ENCODE measurements at places on chromosomes 12 and 14.

GRCh38 chr12:114895081-114895480, 211.1 kb upstream of the TBX3 start:
- no peak for DNase-seq

DNA sequence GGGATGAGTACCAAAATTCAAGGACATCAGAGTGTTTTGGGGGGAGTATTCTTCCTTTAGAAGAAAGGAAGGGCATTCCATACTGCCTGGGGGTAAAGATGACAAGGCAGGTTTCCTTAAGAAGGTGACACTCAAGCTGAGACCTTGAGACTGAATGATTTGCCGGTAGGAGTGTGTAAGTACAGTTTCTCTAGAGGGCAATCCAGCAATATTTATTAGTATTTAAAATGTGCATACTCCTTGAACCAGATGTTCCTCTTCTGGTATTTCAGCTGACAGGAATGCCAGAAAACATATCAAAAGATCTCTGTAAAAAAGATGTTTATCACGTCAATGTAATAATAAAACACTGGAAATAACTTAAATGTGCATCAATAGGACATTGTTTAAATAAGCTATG, 106.4 kb upstream of the TMCC3 start:
- DNase-seq = no peak

DNA sequence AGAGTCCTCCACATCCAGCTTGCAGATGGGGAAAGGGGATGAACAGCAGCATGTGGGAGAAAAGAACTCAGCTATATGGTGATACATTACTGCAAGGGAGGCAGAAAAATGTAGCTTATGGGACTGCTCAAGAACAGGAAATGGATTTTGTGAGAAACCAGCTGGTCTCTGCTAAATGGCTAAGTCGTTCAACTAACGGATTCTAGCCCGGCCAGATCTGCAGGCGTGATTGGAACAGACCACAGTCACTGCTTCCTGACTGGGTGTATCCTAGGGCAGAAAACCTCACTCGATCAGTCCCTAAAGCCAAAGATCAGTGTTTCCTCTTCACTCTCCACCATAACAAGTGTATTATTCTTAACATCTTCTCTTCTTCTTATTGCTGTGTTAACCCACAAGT, 8.1 kb upstream of the PTGDR start:
- no peak for DNase-seq

DNA sequence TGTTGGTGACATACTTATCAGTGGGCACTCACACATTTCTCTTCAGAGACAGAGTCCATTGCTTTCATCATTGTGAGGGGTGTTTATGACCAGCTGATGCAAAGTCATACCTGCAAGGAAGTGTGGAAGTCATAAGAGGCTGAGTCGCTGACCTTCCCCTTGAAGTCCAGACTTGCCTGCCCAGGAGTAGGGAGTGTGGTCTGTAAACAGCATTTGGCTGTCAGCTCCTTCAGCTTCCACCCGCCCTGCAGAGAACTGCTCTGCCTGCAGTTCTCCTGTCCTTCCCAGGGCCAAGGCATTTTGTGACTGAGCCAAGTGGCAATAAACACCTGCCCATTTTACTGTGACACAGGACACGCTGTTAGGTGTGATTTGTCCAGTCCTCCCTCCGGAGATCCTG, 801.3 kb downstream of the BCL11B start:
- DNase-seq = no peak

DNA sequence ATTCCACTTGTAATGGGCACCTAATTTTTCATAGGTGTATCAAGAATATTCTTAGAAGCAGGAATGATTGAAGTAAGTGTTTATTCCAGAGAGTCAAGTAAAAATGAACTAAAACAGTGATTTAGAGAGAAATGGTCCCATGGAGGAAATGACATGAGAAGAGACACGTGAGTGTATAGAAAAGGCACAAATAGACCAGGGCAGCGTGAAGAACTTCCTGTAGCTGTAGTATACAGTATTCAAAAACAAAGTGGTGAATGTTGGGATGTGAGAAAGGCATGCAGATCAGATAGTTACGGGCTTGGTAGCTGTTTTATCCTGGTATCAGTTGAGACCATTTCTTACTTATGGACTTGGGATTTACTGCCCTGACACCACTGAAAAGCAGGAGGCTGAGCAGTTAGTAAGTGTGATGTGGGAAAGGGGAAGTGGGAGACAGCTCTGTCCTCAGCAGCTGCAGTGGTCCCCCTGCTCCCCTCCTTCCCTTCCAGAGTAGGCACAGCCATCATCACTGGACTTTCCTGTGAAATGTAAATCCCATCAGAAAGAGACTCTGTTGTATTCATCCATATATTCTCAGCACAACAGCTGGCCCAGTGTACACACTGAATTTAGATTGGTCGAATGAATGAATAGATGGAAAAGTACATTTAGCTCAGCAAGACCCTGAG, 16.8 kb upstream of the TESPA1 start:
- no peak for DNase-seq

GRCh38 chr14:101965181-101965544, 790 bp downstream of the DYNC1H1 start:
- DNase-seq = peak; percentile 83

DNA sequence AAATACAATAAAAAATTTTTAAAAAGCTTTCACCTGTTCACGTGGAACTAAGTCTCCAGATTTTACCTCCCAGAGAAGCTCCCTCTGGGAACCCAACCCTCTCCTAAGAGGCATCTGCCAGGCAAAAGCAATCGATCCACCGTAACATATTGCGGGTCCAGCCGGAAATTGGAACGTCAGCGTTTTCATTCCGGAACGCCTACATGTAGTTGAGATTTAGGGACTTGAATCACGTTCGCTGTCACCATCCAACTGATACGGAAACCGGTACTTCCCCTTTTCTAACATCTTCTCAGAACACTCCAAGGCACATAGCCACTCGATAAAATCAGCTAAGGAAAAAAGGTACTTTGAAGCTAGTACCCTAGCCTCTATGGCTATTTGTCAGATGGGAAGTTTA, 70.3 kb downstream of the COX16 start:
- no peak for DNase-seq

DNA sequence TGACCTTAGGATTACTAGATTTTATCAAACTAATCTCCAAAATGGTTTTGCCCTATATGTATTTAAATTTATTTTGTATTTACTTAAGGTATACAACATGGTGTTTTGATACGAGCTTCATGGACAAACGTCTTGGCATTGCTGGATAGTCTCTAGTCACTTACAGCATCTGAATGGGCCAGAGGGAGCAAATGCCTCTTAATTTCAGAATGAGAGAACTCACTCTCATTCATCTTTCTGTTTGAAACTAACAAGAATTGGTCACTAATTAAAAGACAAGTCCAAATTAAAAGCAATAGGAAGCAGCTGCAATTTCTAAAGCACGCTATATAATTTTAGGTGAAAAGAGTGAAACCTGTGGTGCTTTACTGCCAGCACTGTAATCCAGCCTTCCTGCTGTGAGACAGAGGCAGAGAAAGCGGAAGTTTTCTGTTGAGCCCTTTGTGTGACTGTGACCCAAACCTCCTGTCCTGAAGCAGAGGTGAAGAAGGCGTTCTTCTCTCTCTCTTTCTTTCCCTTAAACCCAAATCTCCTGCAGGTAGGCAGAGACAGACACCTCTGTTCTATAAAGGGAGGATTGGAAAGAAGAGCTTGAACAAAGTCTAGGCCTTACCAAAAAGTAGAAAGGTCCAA, 184.6 kb upstream of the NAV3 start:
- DNase-seq = no peak

- DNase-seq = no peak
These were observed 2.3 kb downstream of the CFL2 start for GRCh38 chr14:34711796-34712712.

- DNase-seq = no peak
These were observed 63.2 kb upstream of the GALNT9 start for GRCh38 chr12:132392389-132393244.

DNA sequence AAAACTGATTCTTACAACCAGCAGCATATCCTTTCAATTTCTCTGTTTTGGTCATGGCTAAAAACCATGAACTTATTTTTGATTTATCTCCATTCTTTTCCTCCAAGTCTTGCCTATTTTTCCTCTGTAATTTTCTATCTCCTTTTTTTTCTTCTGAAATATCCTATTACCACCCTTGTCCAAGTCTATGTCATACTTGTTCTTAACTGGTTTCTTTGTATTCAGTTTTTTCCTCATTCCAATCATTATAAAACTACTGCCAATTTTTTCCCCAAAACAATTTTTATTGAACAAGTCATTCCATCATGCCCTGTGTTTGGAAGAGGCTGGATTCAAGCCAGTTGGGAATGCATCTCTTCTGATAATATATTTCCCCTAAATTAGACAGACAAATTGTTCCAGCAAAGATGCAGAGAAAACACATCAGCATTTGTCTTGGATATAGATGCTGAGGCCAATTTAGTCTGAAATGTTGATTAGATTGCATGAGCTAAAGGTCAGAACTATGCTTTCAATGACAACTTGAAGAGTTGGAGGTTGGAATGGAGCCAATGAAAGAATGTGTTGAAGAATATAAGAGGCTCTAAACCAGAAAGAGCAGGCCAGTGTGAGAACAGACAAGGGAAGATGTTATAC, 30.7 kb downstream of the OTOGL start:
- DNase-seq = no peak

DNA sequence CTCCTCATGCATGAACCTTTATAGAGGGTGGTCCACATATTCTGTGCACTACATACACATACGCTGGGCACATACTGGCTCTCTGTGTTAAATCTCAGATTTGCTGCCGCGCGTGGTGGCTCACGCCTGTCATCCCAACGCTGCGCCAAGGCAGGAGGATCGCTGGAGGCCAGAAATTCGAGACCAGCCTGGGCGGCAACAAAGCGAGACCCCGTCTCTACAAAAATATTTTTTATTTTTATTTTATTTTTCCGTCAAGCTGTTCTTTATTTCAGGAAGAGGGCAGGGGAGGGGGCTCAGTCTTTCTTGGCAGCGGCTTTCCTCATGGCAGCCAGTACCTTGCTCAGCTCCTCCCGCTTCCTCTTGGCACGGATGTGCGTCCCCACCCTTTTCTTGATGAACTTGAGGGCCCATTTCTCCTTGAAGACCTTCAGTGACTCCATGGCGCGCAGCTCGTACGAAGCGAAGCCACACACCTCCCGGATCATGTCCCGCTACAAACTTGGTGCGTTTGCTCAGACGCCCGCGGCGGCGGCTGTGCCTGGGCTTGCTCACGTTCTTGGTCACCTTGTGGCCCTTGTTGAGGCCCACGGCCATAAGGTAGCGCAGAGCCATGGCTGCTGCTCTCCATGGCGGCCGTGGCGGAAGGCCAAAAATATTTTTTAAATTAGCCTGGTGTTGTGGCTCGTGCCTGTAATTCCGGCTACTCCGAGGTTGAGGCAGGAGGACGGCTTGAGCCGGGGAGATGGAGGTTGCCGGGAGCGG, 3.2 kb downstream of the DCAF4 start:
- DNase-seq = no peak

DNA sequence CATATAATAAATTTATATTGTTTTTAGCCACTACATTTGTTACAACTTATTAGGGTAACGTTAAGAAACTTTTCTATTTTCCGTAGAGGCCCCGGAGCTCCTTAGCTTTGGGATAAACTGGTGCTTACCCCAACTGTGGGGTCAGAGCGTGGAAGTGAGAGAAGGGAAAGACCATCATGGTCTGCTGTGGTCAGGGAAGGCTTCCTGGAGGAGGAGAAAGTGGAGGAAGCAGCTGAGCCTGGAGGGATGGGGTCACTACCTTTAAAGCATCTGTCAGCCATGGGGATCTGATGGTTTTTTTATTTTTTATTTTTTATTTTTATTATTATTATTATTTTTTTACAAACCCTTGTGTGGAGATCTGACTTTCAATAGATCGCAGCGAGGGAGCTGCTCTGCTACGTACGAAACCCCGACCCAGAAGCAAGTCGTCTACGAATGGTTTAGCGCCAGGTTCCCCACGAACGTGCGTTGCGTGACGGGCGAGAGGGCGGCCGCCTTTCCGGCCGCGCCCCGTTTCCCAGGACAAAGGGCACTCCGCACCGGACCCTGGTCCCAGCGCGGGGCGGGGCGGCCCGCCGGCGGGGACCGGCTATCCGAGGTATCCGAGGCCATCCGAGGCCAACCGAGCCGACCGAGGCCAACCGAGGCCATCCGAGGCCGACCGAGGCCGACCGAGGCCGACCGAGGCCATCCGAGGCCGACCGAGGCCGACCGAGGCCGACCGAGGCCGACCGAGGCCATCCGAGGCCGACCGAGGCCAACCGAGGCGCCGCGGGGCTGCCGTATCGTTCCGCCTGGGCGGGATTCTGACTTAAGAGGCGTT, 1101.2 kb upstream of the TMEM132C start:
- peak; percentile 94 for DNase-seq

DNA sequence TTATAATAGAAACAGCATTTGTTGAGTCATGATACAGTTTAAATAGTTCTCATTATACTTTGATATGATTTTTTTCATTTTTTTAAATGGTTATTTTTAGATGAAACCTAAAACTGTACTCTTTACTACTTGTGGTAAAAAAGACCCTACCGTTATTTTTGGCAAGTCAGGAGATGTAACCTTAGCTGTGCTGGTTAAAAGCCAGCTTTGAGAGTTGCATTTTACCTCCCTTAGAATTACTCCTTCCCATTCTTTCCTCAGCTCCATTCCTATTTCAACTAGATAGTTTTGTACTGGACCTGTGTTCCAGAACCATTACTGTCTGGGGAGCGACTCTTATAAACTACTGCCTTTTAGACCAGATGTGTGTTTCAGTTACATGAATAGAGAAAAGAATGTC, 92.0 kb downstream of the RAD51B start:
- DNase-seq = no peak

DNA sequence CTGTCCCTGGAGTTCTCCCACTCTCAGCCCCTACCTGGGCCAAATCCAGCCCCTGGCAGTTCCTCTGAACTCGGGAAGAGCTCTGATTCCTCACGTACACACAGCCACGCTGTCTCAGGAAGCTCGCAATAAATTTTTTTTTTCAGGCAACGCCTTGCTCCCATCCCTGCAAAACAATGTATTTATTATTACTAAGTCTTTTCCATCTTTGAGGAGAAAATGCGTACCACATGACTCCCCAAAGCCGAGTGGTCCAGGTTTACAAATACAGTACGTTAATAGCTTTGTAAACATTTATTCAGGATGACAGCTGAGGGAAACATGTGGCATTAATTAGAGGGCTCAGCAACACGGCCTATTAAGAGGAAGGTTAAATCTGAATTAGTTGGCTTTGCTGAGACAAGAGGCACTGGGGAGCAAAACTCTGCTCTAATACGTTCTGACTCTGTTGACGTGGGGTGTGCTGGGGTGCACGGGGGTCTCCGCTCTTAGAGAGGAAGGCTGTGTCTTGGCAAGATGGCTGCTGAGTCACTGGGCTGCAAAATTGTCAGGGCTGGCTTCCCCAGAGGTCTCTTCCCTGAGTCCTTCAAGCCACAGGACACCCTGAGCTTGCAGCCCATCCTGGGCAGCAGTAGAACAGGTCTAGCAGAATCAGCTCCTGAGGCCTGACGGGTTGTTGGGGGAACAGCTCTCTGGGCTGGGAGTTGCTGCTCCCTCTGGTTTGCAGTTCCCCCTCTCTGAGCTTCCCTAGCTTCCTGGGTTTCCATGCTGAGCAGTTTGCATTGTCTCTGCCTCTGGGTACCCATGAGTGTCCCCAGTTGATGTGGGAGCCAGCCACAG, 185.2 kb upstream of the TBX3 start:
- no peak for DNase-seq

All from small intestine (tissue), 16 donors.